Right kidney (tissue), 9 donors: ENCODE measurements at places on chromosomes 7 and 10.
A peak's percentile ranks its signal among the peaks of the same experiment; 100 is the strongest.

DNA sequence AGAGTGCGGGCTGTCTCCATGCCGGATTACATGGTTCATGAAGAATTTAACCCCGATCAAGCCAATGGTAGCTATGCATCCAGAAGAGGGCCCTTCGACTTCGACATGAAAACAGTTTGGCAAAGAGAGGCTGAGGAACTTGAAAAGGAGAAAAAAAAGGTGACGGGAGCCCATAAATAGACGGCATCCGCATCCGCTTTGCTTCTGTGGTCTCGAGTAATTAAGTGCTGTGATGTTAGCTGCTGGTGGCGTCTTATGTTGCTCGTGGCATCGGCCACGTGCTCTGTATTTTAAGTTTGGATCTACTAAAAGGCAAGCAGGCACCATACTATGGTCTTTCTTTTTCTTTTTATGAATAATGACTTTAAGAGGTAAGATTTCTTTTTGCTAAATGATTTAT is 11.1 kb downstream of the C7orf57 start:
- no peak for DNase-seq

- no peak for DNase-seq
Observed at GRCh38 chr7:133931053-133931452, 196.1 kb upstream of the LRGUK start.

DNA sequence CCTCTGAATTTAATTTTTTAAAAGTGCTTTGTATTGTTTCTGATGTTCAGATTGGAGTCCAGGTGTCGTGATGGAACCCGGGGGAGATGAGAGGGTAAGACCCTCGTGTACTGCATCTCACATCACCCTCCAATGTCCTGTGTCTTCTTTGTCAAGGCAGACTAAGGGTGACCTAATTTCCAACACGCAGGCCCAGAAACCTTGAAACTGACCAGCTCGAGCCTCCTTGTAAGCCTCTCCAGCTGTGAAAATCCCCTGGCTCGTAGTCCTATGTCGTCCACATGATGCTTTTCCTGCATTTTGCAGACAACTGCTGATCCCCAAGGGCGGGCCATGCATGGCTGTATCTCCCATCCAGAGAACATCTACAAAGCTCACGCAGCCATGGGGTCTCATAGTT is 220.2 kb downstream of the ARHGAP12 start:
- no peak for DNase-seq

GRCh38 chr10:72375173-72375572 is 20.5 kb upstream of the DNAJB12 start:
- no peak for DNase-seq

DNA sequence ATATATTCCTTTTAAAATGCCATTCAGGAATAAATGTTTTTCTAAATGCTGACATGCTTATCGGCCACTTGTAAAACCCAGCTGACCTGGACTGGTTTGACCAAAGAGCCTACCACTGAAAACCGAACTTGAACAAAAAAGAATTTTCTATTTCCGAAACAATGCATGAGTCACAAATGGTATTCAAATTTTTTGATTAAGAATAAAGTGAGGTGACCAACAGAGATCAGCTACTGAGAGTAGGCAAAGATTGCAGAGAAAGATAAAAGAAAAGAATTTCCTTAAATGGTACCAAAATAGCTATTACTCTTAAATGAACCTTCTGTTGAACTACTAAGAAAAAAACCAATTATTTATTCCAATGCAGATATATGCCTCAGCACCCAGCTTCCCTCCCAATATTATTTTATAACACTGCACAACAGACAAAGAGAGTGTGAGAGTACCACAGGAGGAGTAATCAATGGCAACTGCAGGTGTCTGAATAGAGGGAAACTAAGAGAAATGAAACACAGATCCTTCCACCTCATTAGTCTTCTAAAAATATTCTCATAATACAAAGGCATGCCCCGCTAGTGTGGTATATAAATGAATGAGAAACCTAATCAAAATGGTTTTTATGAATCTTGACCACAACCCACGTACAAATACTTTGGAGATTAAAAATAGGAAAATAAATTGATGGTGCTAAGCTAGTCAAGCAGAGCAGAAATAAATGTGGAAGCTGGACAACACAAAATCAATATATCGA is 20.1 kb downstream of the OSBPL3 start:
- DNase-seq: no peak

DNA sequence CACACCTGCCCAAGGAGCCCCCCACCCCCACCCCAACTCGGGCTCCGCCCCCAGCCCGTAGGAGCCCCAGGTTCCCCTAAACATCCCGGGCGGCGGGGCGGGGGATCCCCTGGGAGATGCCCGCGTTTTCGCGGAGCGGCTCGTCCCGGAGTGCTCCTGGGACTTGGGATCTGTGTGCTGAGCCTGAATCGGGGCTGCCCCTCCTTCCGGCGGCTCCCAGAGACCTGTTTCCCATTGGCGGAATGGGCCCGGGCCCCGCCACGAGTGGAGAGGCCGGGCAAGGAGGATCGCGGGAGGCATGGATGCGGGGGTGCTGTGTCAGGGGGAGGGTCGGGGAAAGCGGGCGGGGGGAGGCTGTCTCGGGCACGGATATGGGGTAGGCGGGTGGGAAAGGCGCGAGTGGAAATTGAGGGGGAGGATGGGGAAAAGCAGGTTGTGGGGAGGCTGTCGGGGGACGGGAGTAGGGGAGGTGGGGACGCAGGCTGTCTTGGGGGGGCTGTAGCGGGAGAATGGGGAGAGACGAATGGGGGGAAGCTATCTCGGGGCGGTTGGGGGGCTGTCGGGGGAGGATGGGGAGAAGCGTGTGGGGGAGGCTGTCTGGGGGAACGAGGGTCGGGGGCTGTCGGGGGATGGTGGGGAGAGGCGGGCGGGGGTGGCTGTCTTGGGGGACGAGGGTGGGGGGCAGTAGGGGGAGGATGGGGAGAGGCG is 572 bp upstream of the BHLHA15 start:
- DNase-seq: no peak

- no peak for DNase-seq
Observed at GRCh38 chr10:107918171-107918570, 753.7 kb upstream of the SORCS1 start.

GRCh38 chr10:59808896-59809643 is 55.8 kb upstream of the MRLN start:
- no peak for DNase-seq

- DNase-seq: no peak
Observed at GRCh38 chr10:5832946-5833345, 19.7 kb upstream of the GDI2 start.

GRCh38 chr7:87380905-87381304 is 35.4 kb downstream of the CROT start:
- DNase-seq: no peak

DNA sequence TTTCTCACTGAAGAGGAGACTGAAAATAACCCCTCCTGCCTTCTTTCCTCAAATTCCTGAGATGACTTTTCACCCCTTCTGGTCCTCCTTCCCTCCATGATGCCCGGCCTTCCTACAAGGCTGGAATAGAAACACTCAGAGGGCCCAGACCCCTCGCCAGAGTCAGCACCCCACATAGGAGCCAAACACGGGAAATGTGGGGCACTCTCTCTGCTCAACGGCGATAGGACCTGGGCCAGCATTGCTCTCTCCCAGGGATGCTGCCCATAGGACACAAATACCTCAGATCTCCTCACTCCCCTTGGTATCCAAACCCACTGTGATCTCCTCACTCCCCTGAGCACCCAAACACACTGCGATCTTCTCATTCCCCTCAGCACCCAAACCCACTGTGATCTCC is 7.4 kb downstream of the CFAP46 start:
- no peak for DNase-seq

DNA sequence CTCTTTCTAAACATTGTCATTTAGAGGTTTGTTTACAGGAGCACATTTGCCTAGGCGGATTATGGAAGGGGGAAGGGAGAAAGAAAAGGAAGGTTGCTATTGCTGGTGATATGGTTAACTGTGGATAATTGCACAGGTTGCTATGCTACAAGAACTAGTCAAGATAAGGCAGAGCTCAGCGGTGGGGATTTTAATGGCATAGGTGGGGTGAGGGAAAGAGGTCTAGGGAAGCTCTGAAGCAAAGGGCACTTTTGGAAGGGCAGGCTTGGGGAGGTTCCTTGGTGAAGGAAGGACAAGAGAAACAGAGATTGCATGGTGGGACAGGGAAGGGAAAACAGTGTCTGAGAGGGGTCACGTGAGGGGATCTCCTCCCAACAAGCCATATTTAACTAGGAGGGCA is 19.5 kb downstream of the HYAL4 start:
- no peak for DNase-seq

DNA sequence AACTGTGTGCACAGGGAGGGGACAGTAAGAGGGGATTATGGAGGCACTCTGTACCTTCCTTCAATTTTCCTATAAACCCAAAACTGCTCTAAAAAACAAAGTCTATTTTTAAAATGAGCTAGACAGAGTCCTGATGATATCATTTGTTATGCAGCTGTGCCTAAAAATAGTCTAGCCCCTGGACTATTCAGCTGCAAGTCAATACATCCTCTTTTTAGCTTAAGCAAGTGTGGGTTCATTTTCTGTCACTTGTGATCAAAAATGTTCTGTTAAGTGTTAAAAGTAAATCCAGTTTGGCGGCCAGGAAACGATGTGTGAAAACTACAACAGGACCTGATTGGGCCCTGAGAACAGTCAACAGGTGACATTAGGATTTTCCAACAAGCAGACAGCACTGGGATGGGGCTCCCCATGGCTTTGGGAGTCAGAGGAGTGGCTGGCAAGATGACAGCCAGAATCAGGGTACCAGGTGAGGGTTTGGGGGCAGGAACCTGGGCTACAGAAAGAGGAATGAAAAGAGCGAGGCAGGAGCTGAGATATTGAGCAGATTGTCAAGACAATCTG is 33.9 kb downstream of the FAM107B start:
- DNase-seq: no peak

DNA sequence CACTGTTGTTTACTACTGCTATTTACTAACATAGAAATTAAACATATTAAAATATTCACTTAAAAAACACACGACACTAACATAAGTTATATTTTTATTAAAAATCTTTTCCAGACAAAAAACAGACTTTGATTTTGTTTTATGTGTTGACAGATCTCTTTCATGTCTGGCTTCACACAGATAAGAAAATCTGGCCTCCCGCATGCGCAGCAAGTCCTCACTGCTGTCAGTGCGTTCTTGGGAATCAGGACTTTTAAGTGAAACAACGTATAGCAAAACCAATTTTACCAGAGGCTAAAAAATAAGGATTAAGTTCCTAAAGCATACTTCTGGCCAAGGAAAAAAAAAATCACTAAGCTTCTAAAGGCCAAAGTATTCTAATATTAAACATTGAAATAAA is 1.2 kb upstream of the IDI1 start:
- DNase-seq: no peak

DNA sequence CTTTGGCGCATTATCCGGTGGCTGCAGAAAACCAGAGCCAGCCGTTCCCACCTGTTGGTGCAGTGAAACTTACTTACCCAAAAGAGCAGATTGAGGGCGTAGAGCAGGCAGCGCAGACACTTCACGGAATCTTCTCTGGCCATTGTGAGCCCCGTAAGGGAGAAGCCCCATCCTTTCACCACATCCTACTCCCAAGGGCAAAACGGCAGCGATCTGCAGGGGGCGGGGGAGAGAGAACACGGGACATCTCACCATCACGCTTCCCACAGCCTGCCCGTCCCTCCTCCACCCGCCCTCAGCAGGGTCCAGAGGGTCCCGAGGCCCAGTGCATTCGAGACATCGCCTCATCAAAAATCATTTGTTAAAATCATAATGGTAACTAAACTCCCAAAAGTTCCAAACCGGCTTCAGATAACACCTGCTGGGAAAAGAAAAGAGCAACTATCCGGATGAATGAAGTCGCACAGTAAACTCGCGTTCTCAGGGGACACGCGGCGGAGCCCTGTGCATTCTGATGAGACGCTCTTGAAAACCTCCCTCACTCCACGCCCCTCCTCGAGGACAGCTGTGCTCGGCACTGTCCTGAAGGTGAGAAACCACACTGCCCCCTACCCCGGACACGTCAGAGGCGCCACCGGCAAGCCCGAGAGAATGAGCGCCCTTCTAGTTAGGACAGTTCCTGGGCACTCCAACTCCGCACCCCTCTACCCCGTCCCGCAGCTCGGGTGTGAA is 1.2 kb downstream of the TSPAN12 start:
- DNase-seq: peak; percentile 77
